AG09309 (cell line): ENCODE measurements at places on chromosomes 4 and X.

DNA sequence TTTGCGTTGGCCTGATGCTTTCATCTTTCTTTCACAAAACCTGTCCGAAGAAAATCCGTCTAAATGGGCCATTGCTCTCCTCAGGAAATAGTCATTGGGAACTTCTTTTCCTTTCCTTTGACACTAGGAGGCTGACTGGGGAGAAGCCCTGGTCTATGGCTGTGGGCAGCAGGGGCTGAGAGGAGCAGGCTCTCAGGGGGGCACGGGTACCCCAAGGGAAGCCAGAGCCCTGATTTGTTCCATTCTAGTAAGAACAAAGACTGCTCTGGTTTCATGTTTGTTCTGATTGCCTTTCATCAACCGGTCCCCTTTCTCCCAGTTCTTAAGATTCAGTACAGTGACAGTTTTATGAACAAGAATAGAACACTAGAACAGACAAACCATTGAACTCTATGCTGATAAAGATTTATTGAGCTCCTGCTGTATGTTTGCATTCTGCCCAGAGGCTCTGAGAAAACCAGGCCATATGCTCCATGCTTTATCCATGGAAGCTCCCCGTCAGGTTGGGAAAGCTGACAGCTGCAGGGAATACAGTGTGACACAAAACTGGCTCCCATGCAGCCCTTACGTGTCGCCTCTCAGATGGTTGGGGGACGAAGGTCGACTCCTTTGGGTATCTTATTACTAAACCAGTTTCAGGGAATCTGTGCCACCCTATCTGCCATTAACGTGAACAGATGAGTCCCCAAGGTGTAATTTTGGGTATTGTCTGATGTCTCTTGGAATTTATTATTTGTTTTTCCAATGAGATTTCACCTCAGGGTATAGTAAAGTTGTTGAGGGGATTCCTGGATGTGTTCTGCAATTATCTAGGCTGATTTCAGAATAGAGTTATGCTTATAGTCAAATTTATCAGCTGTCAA, 72.4 kb upstream of the MSANTD1 start:
- no peak for DNase-seq

- DNase-seq: no peak
Observed at GRCh38 chrX:142711796-142712290, 313.9 kb upstream of the SPANXN4 start.

DNA sequence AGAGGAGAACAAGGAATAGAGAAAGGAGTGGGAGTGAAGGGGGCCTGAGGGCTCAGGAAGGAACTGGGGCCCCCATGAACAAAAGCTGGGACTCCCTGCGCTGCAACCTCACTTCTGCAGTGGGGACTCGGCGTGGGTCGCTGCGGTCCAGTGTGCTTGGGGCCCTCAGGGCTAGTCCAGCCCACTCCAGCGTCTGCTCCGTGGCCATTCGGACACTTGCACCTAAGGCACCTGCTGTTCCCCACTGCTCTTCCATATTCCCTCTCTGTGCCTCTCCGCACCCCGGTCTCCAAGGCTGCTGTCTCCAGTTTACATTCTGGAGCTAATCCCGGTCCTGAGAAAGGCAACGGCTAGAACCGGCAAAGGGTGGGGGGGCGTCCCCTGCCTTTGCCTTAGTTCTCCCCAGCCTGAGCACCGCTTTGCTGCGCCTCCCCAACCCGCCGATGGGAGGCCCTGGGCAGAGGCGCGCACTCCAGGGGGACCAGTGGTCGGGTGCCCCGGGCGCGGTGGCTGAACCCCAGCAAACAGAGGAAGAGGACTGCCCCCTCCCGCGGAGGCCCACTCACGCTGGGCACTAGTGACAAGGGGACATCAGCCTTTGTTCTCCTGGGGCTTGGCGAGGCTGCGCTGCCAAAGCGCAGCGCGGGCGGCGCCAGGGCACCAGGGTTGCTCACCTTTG, 327.7 kb upstream of the F9 start:
- no peak for DNase-seq

- no peak for DNase-seq
Observed at GRCh38 chr4:118797558-118798142, 38.3 kb downstream of the SEC24D start.

- DNase-seq: no peak
Observed at GRCh38 chr4:109385260-109385659, 48.4 kb upstream of the SEC24B start.

DNA sequence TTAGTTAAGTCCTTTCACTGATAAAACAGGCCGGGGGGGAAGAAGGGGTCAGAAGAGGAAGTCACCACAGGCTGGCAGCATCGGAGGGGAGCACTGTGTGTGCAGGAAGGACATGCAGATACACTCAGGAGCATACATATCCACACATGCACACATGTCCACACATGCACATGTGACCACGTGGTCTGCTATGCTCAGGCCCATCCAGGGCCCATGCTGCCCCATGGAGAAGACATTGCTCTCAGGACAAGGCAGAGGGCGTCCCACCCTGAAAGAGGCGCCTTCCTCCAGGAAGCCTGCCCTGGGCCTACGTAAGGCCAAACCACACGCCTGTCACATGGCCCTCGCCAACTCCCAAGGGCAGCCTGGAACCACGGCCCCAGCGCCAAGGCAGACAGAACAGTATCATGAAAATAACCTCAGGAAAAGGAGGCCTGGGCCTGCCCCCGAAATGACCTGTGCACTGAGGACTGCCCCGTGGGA, 15.8 kb downstream of the WDR1 start:
- DNase-seq: no peak

DNA sequence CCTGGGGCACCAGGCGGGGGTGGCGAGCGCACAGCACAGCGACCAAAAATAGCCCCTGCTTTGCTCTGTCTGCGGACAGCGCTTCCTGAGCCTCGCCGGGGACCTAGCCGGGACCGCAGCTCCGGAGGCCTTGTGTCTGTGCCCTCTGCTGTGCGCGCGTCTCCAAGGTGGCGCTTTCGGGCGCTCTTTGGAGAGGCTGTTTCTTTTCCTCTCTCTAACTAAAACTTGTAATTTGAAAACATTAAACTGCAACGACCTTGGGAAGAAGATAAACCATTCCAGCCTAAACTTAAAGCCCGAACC, 3.4 kb downstream of the ARX start:
- no peak for DNase-seq

DNA sequence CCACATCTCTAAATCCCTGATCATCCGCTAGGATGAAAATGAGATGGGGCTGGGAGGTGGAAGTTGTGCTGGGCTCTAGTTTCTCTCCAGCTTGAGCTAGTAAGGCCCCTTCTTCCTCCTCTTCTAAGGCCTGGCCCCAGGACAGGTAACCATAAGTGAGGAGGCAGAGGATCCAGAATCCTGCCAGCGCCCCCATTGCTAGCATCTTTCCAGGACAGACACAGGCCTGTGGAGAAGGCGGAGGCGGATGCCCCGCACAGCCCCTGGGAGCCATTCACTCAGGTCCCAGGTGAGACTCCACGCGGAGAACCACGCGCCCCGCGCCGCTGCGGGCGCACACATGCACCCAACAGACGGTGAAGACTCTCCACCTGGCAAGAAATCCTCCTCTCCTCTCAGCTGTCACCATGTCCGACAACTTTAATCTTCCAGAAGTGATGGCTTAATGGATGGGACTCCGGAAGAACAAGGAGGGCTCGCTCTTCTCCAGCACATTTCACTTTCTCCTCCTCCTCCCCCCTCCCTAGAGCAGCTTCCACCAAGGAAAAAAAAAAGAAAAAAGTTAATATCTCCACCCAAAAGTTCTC, 793 bp downstream of the ARSJ start:
- no peak for DNase-seq

- no peak for DNase-seq
Observed at GRCh38 chr4:185189606-185190305, 14.0 kb downstream of the CFAP97 start.

- DNase-seq: no peak
Observed at GRCh38 chr4:3449574-3450534, 8.1 kb downstream of the HGFAC start.

DNA sequence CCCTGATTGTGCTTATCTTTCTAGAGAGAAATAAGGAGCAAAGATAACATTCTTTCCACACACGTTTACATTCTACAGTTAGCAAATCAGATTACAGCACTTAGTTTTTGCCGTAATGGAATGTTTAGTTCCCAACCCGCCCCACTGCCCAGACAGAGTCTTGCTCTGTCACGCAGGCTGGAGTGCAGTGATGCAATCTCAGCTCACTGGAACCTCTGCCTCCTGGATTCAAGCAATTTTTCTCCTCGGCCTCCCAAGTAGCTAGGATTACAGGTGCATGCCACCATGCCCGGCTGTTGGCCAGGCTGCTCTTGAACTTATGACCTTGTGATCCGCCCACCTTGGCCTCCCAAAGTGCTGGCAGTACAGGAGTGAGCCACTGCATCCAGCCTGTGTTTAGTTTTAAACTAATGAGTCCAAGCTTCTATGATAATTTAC, 8.4 kb upstream of the PRPS1 start:
- no peak for DNase-seq

DNA sequence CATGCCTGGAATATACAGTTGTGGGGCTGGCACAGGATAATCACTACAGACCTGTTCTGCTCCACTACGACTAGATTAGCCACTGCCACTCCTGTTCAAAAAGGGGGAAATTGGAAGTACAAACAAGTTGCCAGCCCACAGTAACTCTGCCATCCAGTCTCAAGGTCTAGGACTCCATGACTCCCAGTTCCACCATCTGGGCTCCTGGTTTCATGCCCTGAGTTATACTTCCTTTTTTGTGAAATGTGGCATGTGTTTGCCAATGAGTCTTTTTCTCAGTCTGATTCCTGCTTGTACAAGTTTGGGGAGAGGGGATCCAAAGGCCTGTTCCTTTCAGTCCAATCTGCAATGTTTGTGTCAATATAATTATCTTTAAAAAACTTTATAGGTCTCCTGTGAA, 1.0 kb upstream of the BLOC1S4 start:
- no peak for DNase-seq

GRCh38 chrX:139784807-139785206, 76.8 kb upstream of the MCF2 start:
- DNase-seq: no peak

- peak; percentile 60 for DNase-seq
Observed at GRCh38 chr4:88792268-88792781, 94.7 kb upstream of the NAP1L5 start.
